ENCODE measurements at places on chromosomes 2 and 18.

DNA sequence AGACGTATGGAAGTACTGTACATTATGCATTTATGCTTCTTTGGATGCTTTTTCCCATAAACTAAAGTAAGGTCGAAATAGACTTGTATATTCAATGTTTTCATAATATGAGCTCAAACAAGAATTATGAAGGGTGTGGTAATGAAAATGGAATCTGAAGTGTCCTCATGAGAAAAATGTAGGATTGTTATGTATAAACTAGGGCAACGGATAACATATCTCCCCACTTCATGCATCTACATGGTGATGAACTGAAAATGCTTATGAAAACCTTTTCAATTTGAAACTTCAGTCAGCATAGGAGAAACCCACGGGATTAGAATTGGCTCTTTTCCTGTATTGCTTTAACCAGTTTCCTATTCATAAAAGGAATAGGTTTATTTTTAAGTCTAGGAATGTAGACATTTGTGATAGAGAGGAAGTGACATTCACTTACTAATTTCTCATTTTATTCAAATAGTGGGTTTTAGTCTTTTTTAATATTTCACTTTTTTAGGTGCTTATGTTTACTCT, 608.2 kb upstream of the GCFC2 start:
- DNase-seq: no peak

DNA sequence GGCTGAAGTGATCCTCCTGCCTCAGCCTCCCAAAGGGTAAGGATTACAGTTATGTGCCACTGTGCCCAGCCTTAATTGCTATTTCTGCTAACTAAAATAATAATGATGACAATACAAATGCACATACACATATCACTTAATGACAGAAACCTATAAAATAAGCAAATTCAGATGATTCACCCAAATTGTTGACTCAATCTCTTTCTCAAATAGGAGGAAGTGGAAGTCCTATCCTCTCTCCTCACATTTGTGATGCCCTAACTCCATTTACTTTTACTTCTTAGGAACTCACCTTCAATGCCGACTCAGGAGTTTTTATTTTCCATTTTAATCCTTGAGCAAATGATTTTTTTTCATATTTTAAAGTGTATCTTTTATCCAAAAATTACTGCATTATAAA, 24.5 kb upstream of the RAPH1 start:
- no peak for DNase-seq

GRCh38 chr2:229346816-229347540, 75.9 kb upstream of the PID1 start:
- DNase-seq: no peak

DNA sequence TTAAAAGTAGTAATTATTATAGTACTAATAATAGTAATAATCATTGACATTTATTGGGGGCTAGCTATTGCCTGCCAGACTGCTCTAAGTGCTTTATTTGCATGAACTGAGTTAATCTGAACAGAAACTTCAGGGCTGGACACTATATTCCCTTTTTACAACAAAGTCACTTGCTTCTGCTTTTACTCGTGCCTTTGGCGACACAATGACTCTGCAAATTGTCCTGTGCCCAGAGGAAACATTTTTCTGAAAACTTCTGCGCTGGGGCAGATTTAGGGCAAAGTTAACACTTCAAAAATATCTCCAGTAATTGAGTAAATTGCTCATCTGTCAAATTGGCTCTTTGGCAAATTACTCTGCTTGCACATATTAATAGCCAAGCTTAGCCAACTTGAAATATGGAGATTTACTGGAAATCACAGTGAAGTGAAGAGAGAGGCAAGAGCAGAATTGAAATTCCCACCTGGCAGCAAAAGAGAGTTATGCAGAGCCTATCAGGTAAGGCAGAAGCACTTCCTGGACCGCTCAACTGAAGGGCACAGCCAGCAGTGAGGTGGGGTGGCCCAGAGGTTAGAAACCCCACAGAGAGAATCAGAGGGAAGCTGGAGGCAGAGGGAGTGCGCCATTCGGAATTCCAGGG, 36.3 kb downstream of the BMP10 start:
- DNase-seq: no peak

DNA sequence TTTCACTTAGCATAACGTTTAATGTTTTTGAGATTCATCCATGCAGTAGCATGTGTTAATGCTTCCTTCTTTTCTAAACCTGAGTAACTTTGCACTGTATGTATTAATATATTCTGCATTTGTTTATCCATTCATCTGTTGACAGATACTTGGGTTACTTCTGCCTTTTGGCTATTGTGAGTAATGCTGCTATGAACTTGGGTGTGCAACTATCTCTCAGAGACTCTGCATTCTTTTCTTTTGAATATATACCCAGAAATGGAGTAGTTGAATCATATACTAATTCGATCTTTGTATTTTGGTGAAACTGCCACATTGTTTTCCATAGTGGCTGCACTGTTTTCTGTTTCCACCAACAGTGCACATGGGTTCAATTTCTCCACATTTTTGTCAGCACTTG, 128.3 kb downstream of the SH3BP4 start:
- no peak for DNase-seq

- no peak for DNase-seq
Measured at GRCh38 chr2:186339716-186340115, 146.3 kb upstream of the ZC3H15 start.
